ENCODE measurements at places on chromosomes 4 and X. TPM values are rescaled to one million over a fixed set of nuclear protein-coding genes. Genes with fewer than 3 reads are reported as not detected.

DNA sequence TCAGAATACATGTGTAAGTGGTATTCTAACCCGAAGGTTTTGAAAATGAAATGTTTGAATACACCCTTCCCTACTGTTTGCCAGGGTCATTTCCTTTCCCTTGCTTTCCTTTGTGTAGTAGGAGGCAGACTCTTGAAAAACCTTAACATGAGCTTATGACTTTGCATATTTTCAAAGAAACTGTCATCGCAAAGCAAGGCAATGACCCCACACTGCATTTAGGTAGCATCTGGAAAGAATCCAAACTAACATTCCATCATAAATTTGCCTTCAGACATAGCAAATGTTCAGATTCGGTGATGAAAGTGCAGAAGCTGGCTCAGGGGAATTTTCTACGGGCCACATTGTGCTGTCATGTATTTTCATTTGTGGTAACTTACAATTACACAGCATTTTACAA is 32.3 kb downstream of the SH2D1A start:
- no peak for DNase-seq

GRCh38 chrX:39043838-39044550 is 242.7 kb downstream of the MID1IP1 start:
- no peak for DNase-seq

GRCh38 chr4:103054030-103054429 is 22.5 kb downstream of the SLC9B2 start:
- no peak for DNase-seq

- no peak for DNase-seq
Measured at GRCh38 chr4:7134737-7135388, 57.5 kb upstream of the SORCS2 start.

GPR78 gene
- total RNA-seq: not detected

FGFBP2 gene
- total RNA-seq: 9.4 TPM

SYTL5 gene
- total RNA-seq: not detected
